ENCODE measurements at places on chromosomes 5 and 9.

DNA sequence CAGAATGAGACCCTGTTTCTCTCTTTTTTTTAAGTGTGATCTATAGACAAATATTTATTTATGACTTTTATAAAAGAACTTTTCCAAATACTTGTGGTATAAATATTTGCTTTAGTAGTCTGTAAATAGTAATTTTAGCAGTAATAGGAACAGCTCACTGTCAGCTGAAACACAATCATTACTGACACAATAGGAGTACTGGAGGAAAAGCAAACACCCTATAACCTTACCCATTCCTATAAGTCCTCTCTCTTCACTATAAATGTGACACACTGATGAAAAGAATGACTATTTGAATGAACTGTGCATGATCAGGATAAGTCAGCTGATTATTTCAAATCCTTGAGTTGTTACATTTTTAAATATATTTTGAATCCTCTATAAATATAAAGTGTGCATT, 72.4 kb downstream of the CDH12 start:
- DNase-seq = no peak

GRCh38 chr9:34256987-34257585, 72.0 kb downstream of the KIF24 start:
- DNase-seq = no peak

DNA sequence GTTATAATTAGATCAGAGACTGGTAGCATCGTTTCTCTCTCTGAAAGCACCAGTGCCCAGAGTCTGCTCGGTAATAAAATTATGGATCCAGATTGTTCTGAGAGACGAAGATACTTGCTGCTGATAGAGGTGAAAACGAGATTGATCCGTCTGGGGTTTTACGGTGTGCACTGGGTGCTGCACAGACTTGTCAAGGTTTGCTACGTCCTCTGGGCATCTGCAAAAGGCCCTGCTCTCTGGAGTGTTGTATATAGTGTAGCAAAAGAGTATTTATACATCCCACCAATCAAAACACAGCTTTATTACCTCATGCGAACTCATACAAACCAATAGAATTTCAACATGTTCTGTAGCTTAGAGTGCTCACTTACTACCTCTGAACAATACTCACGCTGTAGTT, 219.3 kb downstream of the PBX3 start:
- DNase-seq = no peak

DNA sequence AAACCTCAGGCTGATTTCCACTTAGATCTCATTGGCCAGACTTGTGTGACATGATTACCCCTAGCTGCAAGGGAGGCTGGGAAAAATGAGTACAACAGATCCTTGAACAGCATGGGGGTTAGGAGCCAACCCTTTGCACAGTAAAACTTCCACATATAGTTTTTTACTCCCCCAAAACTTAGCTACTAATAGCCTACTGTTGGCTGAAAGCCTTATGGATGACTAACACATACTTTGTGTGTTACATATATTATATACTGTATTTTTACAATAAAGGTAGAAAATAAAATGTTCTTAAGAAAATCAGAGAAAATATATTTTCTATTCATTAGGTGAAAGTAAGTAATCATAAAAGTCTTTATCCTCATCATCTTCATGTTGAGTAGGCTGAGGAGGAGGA, 217.4 kb downstream of the NMUR2 start:
- DNase-seq = no peak

GRCh38 chr5:40812125-40812524, 14.0 kb upstream of the PRKAA1 start:
- DNase-seq = no peak

DNA sequence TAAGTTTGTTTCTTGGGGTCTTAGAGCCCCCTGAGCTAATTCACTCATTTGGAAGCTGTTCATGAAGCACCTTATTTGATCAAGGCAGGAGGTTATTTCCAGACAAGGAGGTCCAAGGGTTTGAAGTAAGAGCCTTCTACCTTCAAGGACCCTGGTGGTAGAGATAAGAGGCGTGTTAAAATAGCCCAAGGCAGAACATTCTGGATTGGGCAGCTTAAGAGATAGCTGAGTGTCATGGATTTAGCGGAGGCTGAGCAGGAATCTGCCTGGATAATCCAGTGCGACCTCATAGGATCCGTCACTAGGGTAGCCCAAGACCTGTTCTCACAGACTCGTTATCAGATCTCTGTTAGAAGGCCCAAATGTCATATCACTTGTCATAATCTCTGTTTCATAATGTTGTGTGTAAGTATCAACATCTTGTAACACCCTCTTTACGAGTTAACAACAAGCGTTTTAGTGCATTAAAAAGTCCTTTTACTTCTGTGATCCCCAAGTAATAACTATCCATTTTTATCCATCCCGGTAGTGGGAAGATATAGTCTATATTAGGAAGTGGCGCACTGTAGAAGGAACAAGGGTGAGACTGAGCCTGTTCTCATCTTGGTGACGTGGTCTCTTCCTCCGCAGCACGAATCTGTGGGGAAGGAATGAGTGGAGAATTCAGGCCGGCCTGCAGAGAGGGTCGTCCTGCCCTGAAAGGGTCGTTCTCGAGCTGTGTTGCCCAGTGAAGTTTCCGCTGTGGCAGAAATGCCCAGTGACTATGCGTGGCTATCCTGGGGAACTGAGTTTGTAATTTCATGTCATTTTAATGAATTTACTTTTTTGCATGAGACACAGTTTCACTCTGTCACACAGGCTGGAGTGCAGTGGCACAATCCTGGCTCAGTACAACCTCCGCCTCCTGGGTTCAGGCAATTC, 28.8 kb downstream of the SLC25A25 start:
- DNase-seq = no peak

DNA sequence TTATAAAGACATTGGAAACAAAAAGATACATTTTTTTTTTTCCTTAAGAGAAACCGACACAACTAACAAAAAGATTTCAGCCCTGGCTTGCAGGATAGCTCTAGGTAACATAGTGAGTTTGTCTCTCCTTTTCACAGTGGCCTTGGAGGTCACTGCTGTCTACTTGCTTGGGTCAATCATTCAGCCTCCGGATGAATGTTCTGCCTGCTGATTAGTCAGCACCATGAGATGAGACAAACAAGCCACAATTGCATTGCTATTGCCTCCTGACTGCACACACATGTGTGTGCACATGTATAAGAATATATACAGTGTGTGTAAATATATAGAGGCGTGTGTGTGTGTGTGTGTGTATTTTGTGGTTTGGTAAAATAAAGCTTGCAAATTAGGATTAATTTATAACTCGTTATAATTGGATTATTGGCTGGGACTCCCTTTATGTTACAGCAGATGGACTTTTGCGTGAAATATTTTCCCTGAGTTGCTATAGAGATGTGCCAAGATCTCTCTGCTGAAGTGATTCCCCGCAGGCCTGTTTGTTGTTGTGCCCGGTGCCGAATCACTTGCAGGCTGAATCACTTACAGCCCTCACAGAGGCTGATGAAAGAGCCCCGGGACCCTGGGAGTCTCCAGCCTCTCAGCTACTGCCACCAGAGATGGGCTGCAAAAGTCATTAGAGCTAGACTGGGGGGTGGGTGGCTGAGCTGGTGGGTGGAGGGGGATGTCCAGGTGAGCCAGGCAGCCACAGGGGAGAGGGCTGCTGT, 161.2 kb downstream of the FGF18 start:
- DNase-seq = peak; percentile 33

DNA sequence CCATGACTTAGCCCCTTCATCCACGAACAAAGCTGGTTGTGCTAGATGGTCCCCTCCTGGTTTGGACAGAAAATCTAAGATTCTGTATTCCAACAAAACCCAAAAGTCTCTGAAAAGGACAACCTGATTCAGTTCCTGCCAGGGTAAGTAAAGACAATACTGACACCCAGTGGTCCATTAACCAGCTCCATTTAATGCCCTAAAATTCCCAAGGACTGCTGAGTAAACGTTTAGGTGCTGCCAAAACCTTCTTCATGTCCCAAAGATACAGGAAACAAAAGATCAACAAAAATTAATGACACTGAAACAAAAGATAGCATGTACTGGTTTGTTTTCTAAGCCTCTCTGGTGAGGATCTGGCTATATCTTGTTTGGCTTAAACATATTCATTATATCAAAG, 25.3 kb upstream of the PPP1R2B start:
- peak; percentile 70 for DNase-seq

Measured in fibroblast of skin of scalp (primary cell).